ENCODE measurements at places on chromosomes 3 and 15.

- DNase-seq, result peak; percentile 26
These were observed 80.8 kb upstream of the DPH6 start for GRCh38 chr15:35626571-35627318.

DNA sequence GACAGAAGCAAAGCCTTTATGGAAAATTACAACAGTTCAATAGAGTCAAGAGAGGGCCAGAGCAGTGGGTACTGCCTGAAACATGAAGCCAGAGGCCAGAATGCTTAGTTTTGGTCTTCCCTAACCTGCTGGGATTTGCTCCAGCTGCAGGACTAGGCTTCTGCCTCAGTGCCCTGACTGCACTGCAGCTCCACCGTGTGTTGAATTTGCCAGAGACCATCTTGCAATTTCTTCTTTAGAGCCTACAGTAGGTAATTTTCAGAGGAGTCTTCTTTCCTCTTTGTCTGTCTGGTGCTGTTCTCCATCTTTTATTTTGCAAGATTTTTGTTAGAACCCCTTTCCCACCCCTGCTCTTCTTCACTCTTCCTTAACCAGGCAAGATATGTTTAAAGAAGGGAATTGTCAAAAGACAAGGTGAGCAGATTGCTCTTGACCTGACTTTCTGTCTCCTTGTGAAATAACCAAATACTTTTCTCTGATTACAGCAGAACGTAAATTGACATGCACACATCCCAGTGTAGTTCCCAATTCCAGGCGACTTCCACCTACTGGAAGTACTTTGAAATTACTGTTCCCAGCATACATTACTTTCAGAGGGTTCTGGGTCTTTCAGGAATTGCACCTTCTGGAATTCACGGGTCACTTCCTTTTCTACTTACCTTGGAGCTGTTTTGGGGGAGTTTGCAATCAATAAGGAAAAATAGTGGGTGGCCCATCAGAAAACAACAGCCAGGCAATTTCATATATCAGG lies 161.2 kb downstream of the MINAR1 start:
- peak; percentile 11 for DNase-seq

DNA sequence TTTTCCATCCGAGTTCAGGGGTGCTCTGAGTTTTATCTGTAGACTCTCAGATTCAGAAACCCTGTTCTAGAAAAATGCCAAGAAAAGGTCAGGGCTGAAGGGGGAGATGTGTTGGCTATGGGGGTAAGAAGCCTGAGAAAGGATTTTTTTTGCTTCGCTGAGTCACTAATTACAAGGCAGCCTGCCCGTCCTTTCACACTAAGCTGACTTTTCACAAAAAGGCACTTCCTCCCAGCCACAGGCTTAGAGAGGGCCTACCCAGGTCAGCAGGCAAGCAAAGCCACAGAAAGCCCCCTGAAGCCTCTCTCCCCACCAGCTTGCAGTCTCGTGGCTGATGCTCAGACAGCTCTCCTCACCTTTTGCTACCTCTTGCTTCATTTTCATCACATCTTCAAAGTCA lies 192.6 kb upstream of the PRICKLE2 start:
- DNase-seq, result peak; percentile 60

DNA sequence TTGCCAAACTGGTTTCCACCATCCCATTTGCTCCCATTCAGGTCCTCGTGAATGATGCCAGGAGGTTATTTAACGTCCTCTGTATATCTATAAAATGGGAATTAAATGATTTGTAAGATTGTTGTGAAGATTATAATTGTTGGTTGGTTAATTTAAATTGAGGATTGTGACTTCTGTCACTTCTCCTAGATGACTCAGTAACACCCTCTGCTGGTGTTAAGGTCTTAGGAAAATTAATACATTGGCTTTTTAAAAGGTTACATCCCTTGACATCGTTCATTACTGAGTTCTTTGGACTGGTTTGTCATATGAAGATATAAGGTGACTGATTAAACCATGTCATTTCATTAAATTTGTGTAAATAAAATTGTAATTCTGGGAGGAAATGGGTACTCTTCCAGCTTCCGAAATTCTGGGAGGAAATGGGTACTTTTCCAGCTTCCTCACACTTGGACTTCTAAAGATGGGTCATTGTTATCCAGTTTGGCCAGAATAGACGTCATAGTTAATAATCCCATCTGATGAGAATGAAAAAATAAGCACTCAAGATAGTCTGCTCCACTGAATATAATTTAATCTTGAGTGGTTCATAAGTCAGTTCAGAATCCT lies 33.3 kb upstream of the PAQR5 start:
- peak; percentile 48 for DNase-seq

- DNase-seq, result peak; percentile 42
These were observed 522.4 kb upstream of the ADAMTS9 start for GRCh38 chr3:65210026-65210814.

DNA sequence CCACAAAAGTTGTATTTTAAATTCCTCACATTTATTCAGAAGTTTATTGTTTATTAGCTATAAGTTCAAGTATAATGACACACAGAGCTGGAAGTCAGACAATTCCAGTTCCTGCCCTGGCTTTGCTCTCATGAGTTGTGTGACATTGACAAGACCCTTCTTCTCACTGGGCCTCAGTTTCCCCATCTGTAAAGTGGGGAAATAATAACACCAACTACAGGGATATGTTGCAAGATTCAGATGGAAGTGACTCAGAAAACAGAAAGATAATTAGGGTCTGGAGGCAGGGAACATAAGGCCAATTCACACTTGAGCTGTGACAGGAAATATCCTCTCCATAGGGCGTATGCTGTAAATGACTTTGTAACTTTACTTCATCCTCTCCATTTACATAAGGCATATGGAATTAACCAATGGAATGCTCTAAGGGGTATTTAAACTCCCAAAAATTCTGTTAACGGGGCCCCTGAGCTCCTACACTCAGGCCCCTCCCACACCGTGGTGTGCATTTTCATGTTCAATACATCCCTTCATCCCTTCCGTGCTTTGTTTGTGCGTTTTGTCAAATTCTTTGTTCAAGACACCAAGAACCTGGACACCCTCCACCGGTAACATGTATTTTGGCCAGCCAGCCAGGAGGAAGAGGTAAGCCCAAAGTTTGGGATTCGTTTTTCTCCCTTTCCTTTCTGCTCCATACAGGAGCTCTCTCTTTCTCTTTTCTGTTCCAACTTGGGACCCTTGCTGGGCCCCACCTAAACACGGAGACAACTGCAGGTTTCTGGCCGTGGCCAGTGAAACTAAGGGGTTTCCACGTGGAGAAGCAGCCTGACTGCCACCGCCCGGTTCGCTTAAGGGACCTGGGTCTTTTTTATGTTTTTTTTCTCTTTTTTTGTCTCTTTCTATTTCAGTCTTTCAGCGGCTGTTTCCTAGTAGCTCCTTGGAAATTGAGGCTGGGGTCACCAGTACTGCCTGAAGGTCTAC lies 16.9 kb downstream of the CYP11A1 start:
- no peak for DNase-seq

GRCh38 chr15:98786717-98787116 lies 138.4 kb downstream of the IGF1R start:
- no peak for DNase-seq

GRCh38 chr3:111811811-111812210 lies 47.3 kb upstream of the PHLDB2 start:
- no peak for DNase-seq

DNA sequence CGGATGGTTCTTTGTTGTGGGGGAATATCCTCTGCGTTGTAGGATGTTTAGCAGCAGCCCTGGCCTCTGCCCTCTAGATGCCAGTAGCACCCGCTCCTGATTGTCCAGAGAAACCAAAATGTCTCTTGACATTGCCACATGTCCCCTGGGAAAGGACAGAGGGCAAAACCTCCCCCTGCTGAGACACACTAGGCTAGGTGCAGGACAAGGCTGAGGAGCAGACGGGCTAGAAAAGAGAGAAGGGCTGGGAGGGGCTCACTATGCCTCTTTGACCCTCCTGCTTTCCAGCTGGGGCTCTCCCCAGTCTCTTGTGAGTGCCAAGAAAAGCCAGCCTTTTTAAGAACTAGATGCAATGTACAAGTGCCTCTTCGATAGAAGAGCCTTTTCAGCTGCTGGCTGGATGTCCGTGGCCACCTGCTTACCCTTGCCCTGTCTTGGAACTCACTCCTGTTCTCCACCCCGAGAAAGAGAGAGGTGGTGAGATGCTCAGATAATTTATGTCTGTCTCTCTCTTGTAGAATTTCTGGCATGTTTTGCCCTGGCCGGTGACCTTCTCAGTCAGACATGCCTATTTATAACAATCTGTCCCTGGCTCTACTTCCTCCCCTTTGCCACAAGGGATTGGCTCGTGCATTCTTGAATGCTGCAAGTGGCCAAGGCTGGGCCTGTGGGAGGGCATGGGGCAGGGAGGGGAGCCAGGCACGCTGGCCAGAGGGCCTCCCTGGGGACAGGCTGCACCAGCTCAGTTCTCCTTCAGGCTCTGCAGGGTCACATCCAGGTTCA lies 142.6 kb downstream of the RPLP1 start:
- DNase-seq, result no peak

GRCh38 chr3:12476238-12476897 lies 7.9 kb upstream of the TSEN2 start:
- peak; percentile 50 for DNase-seq

DNA sequence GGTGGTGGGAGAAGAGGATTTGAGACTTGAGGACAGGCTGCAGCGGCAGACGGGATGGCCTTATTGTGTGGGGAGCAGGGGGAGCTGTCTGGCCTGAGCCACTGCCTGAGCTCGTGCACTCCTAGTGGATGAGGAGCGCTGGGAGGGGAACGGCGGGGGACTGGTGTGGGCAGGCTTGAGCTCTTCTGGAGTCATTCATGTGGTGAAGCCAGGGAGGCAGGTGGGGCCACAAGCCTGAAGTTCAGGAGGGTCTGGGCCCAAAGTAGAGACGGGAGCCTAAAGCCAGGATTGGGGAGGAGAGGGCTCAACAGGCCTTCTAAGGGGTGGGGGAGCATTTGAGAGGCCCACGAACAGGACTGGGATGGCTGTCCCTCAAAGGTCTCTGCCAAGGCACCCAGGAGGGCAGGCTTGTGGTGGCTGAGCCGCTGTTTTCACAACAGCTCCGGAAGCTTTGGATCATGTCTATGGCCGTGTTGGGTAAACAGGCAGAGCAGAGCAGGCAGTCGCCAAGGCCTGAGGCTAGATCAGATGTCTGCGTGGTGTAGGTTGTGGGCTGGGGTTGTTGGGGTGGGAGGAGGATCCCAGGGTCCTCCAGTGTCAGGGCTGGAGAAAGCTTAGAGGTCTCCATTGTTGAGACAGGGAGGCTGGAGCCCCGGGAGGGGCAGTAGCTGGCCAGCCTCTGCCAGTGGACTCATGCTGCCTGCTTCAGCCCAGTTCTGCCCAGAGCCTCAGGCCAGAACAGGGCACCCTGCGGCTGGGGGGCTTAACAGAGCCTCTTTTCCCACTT lies 8.2 kb downstream of the PRKCD start:
- peak; percentile 7 for DNase-seq

DNA sequence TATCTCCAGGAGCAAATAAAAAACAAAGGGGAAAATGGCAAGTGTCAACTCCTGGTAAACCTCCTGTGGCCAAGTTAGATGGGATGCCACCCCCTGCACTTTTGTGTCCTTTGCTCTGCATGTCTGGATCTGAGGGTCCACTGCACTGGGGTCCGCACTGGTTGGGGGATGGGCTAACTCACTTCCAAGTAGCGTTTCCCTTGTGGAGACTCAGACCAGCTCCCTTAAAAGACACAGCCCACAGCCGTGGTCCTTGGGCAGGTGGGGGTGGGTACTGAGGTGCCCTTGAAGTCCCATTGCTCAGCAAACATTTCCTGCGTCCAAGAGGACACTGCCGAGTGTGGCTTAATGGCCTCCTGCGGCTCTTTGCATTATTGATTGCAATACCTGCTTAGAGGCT lies 188.2 kb downstream of the MEGF11 start:
- DNase-seq, result no peak

- no peak for DNase-seq
These were observed 30.5 kb downstream of the RAD54L2 start for GRCh38 chr3:51568996-51569395.

DNA sequence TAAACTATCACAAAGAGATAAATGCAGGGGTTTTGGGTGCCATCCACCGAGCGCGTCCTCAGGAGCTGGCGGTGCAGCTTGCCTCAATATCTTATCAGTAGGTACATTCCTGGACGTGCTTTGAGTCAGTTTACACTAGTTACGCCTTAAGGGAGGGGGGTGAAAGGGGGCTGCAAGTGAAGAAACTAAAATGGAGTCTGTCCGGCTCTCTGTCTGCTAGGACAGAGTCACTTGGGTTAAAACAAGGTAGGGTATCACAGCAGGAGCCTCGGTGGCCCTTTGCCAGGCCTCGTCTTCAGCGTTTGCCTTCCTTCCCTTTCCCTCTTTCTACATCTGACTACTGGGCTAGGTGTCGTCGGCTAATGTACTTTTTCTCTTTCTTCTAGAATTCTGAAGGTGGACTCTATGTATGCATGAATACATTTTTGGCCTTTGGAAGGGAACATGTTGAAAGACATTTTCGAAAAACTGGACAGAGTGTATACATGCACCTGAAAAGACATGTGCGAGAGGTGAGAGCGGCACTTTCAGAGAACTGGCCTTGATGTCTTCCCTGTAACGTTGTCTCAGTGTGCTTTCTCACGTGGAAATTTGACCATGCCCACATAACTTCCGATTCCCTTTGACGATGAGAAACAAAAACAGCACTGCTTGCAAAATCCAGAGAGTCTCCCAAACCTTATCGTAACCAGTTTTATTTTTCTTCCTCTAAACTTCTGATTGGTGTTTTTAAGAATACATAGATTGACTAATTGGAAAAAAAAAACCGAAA lies 28.8 kb downstream of the USP13 start:
- DNase-seq, result peak; percentile 89

DNA sequence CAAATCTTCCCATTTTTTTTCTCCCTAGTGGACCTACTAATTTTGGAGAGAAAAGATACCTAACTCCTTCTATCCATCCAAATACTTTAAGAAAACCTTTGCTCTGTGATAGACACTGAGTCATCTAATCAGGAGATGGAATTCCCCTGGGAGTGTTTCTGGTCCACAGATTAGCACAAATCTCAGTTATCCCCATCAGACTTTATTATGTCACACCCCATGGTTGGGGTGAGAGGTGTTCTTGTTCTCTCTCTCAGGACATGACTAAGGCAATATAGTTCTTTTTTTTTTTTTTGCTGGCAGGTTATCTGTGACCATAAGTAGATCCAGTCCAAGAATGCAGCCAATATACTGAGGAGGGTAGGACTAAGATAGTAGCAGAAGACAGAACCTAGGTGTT lies 15.8 kb downstream of the SLC9A9 start:
- no peak for DNase-seq

GRCh38 chr3:30357897-30358296 lies 248.5 kb upstream of the TGFBR2 start:
- no peak for DNase-seq

GRCh38 chr15:98647774-98648653 lies at the start of gene IGF1R:
IGF1R (plus strand) TSS chr15:98648539; CDS start chr15:98649582, 1,043 bp downstream.
- peak; percentile 93 for DNase-seq

DNA sequence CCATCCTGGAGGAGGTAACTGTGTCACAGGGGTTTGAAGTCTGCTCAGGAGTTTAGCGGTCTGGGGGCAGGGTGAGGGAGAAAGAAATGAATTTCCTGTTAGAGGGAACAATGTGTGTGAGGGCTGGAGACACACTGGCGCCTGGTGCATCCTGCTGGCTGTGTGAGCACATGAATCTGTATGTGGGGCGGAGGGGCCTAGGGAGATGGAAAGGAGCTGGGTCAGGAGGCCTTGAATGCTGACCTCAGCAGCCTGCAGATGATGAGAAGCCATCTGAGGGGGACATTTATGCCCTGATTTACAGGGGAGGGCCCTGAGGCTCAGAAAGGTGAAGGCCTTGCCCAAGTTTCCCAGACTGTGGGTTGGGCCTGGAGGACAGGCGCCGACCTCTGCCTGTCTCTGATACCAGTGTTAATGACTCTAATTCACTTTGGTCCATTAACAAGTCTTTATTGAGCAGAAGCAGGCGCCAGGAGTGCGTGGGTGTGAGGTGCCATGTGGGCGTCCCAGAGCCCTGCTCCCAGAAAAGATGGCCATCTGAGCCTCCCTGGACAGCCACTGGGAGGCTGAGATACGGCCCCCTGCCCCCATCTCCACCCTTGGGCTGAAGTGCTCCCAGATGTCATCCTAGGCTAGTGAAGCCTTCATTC lies 34.8 kb downstream of the LINGO1 start:
- DNase-seq, result no peak
